ENCODE measurements at places on chromosomes 3 and 15.
A peak's percentile ranks its signal among the peaks of the same experiment; 100 is the strongest.

DNA sequence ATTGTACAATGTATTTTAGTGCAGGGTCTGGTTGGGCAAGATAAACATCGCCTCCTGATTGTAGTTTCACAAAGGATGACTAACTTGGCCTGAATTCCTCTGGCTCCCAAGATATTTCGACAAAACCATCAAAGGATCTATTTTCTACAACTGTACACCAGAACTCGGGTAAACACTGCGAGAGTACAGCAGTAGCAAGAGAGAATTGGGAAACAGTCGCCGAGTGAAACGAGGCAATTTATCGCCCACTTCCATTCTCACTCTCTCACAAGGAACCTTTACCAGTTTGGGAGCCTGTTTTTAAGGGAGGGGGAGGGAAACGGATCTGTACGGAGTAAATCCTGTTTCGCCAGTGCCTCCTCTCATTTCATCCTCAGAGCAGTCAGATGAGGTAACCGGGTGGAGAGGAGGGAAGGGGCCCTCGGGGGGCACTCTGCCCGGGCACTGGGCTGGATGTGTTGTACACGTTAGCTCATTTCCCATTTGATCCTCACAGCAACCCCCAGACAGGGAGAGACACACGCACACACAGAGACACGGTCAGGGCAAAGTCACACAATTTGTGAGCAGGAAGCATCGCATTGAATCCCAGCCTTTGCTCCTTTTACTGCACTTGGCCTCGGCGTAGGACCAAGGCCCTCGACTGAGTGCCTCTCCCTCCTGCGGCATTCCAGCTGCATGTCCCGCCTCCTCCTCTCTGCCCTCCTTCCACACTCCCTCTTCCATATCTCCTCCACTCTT is 120.1 kb downstream of the LIPC start:
- DNase-seq = peak; percentile 42

- DNase-seq = no peak
These were observed 172.9 kb upstream of the CTDSPL start for GRCh38 chr3:37688756-37689155.

- no peak for DNase-seq
These were observed 526.4 kb downstream of the SOX2 start for GRCh38 chr3:182238126-182238525.

GRCh38 chr15:78749831-78750230 is 61.4 kb downstream of the ADAMTS7 start:
- DNase-seq = no peak

GRCh38 chr3:179809639-179810038 is 156.8 kb downstream of the USP13 start:
- no peak for DNase-seq

DNA sequence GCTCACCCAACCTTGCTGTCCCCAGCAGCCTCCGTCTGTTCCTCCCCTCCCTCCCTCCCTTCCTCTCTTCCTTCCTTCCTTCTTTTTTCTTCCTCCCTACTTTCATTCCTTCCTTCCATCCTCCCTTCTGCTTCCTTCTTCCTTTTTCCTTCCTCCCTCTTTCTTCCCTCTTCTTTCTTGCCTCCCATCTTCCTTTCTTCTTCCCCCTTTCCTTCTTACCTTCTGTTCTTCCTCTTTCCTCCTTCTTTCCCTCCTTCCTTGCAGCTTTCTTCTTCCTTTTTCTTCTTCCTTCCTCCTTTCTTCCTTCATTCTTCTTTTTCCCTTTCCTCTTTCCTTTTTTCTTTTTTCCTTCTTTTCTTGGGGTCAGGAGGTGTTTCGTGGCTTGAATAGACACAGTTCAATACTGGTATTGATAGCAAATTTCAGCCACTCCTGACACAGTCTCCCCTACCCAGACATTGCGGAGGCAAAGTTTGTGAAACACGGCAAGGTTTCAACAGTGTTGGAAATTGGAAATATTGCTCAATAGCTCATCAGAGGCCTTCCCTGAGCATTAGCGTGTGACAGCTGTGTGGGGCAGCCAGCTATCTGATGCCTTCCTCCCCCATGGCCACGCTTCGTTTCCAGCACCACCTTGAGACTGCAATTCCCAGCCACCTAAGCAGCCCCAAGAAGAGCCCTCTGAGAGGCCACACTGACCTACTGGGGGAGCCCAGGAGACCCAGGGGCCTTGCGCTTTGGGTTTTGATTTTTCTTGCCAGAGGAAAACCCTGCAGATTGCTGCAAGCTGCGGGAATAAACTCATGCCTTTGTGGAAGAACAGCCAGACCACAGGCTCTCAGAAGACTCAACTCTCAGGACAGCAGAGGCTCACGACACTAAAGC is 82.2 kb downstream of the KLF15 start:
- no peak for DNase-seq

- DNase-seq = no peak
These were observed 532 bp upstream of the ESYT3 start for GRCh38 chr3:138433892-138434275.

- DNase-seq = no peak
These were observed 37.0 kb downstream of the TTC23 start for GRCh38 chr15:99212406-99212805.

DNA sequence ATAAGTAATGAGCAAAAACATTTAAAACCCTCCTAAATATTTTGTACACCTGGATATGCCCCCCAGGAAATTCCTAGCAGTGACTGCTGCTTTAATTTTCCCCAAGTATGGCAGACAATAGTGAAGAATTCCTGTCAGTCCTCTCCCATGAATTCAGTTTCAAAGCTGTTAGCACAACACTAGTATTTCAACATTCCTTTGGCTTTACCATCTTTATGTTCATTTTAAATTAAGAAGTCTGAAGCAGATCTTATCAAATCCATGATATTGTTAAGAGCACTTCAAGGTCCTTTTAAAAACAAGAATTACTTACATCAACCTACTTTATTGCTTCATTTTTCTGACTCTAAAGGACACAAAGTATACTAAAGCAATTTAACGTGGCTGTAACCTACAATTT is 28.8 kb upstream of the CDIN1 start:
- no peak for DNase-seq

GRCh38 chr3:176159796-176160195 is 1037.5 kb downstream of the TBL1XR1 start:
- DNase-seq = no peak

DNA sequence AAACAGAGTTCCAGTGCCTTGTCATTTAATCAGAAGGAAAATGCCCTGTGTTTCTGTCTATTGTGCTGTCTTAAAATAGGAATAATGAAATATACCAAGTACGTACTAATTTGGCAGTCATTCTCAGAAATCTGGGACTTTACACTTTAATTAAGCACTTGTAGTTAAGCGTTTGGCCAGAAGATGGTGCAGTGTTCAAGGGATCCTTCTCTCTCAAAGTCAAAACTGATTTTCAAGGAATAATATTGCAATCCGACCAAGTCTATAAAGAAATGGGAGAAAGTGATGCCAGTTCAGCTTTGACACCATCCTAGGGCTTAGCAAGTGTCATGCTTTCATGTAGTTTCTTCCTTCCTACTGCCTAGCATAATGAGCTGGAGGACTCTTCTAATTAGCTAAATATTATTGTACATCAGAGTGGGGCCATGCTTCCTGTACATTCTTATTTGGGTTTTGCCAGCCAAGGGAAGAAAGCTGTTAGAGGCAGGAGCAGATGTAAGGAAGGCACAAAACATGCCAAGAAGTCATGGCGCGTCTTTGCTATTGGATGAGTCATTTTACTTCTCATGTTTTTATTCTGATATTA is 64.8 kb downstream of the SAMMSON start:
- no peak for DNase-seq

- no peak for DNase-seq
These were observed 117.9 kb downstream of the TLE3 start for GRCh38 chr15:69979783-69980182.

- DNase-seq = no peak
These were observed 8.2 kb downstream of the TMOD2 start for GRCh38 chr15:51759557-51760070.

DNA sequence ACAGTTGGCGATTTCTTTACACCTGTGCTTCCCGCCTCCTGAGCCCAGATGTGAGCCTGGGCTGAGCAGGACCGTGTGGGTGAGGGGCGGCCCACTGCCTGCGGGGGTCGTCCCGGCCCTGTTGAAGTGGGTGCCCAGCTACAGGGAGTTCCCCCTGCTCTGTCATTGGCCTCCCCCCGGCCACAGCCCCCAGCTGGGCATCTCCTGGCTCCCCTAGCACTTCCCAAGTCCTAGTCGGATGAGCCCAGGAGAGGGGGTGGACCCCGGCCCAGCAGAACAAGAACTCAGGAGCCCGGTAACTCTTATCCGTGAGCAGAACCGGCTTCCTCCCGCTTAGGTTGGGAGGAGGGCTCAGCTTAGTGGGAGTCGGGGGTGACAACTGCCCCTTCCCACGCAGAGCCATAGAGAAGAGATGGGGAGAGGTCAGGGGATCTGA is 757 bp downstream of the PAQR5 start:
- no peak for DNase-seq

GRCh38 chr3:178291574-178292370 is 244.5 kb upstream of the KCNMB2 start:
- no peak for DNase-seq

GRCh38 chr3:134340982-134341365 is 33.3 kb downstream of the AMOTL2 start:
- DNase-seq = no peak

- DNase-seq = no peak
These were observed 20.4 kb downstream of the ARPP21 start for GRCh38 chr3:35659768-35660167.

GRCh38 chr15:93190238-93190637 is 101.2 kb upstream of the RGMA start:
- no peak for DNase-seq

GRCh38 chr3:42979044-42979972 is at the start of gene GASK1A:
GASK1A (plus strand) TSS chr3:42979311; CDS start chr3:42979643, 332 bp downstream.
- peak; percentile 55 for DNase-seq

DNA sequence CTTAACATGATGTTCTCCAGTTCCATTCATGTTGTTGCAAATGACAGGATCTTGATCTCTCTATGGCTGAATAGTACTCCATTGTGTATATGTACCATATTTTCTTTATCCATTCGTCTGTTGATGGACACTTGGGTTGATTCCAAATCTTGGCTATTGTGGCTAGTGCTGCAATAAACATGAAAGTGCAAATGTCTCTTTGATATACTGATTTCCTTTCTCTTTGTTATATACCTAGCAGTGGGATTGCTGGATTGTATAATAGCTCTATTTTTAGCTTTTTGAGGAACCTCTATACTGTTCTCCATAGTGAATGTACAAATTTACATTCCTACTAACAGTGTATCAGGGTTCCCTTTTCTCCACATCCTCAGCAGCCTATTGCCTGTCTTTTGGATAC is 5.9 kb upstream of the RBP2 start:
- DNase-seq = no peak

GRCh38 chr3:25433106-25433505 is 5.0 kb downstream of the RARB start:
- no peak for DNase-seq

DNA sequence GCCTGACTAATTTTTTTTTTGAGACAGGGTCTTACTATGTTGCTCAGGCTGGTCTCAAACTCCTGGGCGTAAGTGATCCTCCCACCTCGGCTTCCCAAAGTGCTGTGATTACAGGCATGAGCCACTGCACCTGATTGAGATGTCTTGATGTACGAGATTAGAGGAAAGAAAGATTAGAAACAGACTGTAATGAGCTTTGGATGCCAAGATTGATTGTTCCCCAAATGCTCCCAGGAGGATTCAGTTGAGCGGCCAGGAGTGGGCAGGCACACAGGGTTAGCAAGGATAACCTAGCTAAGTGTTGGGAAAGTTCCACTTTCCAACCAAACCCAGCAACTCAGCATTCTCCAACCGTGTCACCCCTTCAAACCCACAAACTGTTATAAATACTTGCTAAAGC is 63.7 kb downstream of the SRGAP3 start:
- no peak for DNase-seq

GRCh38 chr3:58612830-58613229 is 35.6 kb upstream of the FAM107A start:
- DNase-seq = no peak
